ENCODE measurements at places on chromosomes 16 and 17.

- no peak for DNase-seq
Observed at GRCh38 chr17:16378636-16379282, 2.1 kb upstream of the UBB start.

DNA sequence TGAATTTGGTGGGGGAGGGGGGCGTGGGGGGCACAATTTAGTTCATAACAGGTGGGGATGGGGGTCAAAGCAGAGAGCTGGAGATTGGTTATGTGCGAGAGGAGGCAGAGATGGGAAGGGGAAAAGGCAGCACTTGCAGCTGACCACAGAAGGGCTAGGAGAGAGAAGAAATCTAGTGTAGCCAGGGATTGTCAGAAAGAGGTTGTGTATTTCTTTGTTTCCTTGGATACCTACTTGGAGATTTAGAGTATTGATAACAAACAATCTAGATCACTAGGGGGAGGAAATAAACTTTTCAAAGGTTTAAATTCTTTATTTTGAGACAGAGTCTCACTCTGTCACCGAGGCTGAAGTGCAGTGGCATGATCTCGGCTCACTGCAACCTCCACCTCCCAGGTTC, 47.1 kb upstream of the YPEL2 start:
- DNase-seq, result no peak

DNA sequence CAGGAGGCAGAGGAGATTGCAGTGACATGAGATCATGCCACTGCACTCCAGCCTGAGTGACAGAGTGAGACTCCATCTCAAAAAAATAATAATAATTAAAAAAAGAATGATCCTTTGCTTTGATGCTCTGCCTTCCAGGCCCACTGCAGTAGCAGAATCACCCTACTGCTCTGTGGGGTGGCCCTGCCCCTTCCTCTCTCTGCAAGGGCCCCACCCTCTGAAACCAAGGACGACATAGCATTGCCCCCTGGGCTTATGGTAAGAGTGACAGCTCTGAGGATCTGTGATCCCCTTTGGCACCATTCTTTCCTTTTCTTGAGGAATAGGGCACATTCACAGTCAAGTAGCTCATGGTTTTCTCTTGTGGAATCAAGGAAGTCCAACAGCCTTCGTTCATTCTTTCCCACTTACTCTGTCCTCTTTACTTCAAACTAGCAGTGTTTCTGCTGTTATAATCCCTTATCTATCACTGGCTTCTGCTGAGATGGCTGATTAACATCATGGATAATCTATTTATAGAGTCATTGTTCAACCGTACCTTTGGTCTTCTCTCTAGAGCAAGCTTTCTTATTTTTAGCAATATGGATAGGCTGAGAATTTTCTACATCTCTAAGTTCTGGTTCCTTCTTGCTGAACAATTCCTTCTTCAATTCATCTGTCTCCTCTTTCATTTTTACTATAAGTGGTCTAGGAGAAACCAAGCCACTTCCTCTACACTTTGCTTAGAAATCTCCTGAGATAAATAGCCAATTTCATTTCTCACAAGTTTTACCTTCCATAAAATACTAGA, 14.1 kb downstream of the RAD51C start:
- no peak for DNase-seq

DNA sequence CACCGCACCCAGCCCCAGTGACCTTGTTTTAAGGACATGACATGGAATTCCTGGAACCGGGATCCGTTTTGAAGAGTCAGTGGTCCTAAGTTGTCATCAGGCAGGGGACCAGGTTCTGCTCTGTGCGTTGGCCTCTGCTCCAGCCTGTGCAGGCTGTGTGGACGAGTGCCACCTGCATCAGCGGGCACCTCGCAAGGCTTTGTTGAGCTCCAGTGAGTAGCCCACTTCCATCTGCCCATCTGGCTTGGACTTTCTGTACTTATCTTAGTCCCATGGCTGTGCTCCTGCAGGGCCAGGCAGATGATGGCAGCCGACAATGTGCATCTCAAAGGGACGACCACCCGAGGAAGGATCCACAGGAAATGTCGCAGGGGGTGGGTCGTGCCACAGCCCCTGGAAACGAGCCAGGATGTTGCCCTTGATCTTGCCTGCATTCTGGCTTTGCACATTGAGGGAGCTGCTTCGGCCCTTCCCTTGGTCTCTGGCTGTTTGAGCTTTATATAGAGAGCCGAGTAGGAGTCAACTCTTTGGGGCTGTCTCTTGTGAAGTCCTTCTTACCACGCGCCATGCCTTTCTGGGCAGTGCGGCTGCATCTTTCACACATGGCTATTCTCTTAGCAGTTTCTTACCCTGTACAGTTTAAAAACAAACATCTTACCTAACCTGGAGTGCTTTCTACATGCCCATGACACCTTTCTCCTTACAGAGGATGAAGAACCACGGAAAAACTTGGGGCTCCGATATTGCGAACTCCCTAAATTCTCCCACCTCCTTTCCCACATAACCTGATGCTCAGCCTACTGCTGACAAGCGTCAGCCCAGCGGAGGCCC, 18.3 kb downstream of the KIAA0513 start:
- no peak for DNase-seq

DNA sequence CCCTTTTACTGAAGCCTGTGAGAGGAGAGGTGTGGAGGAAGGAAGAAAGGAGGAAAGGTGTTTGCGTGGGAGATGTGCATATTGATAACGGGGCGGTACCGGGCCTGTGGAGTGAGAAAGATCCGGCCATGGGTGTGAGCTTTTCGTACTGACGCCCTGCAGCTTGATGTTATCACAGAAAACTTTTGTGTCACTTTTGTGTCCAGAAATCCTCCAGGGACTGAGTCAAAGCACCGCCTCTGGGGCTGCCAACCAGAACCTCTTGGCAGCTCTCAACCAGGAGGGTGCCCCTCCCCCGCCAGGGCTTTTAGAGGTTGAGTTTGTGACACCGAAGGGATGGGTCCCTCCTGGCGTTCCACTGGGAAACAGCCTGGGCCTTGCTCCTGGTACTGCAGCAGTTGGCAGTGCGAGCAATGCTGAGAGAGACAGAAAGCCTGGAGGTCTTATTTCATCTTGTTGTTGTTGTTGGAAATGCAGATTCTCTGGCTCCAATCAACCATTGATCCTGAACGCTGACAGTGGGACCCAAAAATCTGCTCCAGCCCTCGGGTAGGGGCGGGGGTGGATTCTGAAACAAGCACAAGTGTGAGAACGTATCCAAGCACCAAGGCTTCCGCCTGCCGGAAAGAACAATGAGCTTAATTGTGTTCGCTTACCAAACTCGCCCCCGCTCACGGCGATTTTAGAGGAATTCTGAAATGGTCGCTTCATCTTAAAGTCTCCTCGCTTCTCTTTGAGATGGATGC, 65.0 kb downstream of the CRISPLD2 start:
- peak; percentile 48 for DNase-seq

GRCh38 chr17:37361543-37361942, 14.2 kb upstream of the C17orf78 start:
- no peak for DNase-seq

DNA sequence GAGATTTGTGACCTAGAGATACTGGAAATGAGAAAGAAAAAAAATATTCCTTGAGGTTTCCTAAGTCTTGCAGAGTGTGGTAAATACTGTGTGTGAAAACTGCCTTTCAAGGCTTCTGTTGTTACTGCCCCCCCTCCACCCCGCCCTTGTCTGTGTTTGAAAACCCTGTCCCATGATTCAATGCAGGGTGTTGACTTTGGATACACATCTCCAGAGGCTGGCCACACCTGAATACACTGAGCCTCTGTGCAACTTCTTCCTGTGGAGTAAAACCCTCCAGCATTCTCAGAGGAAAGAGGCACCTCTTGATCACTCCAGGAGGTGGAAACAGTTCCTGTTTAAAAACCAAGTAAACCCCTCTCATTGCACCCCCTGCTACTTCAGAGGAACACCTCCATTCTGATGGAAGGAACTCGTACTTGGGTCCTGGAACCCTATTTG, 123.0 kb upstream of the CACNG5 start:
- DNase-seq, result peak; percentile 32

GRCh38 chr17:13265311-13265710, 247.5 kb upstream of the ELAC2 start:
- DNase-seq, result no peak

DNA sequence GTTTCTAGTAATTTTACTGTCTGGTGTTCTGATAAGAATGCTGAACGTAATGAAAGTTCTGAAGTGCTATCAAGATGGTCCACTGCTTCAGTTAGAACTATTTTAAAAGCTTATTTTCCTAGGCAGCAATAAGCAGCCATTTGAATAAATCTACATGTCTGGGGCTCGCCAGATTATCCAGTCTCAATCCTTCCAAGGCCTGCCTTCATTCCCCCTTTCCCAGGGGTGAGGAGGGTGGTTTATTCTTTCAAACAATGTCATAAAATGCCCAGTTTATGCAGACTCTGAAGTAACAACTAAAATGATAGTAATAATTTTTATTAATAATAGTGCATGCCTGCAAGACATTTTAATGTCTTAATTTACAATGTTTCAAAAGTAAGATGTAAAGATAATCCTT, 2.4 kb downstream of the CDH11 start:
- DNase-seq, result no peak

GRCh38 chr17:81401723-81402529, 6.7 kb downstream of the BAHCC1 start:
- DNase-seq, result no peak

GRCh38 chr17:29292071-29292991, 1.6 kb downstream of the NUFIP2 start:
- DNase-seq, result peak; percentile 79

- DNase-seq, result no peak
Observed at GRCh38 chr16:28826141-28826540, 3.3 kb downstream of the ATXN2L start.
